ENCODE measurements at places on chromosomes 6 and 20. TPM values are rescaled to one million over a fixed set of nuclear protein-coding genes. Genes with fewer than 3 reads are reported as not detected.
A peak's percentile ranks its signal among the peaks of the same experiment; 100 is the strongest.

- no peak for DNase-seq
Observed at GRCh38 chr6:21887231-21888185, 294.0 kb downstream of the SOX4 start.

DNA sequence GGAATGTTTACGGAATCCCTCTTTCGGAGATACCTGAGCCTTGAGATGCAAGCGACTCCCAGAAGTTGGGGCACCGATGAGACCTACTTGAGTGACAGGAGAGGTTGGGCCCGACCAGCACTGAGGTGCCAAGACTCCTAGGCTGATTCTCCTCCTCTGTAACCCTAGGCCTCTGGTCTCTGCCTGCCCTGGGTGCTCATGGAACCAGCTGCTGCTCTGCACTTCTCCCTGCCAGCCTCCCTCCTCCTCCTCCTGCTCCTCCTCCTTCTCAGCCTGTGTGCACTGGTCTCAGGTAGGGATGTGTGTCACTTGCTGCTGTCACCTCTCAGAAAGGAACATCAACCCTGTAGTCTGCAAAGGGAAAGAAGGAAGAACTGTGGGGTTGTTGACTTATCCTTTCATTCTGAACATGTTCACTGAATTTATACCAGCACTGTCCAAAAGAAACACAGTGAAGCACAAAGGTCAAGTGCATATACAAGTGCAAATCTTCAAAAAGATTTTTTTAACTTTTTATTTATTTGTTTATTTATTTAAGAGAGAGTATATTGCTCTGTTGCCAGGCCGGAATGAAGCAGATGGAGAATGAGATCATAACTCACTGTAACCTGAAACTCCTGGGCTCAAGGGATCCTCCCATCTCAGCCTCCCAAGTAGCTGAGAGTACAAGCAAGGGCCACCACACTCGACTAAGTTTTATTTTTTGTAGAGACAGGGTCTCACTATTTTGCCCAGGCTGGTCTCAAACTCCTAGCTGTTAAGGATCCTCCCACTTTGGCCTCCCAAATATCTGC lies 913 bp downstream of the BTN2A2 start:
- DNase-seq, result no peak

GRCh38 chr6:157613011-157613522 lies 210.0 kb upstream of the SNX9 start:
- DNase-seq, result no peak

GRCh38 chr20:64072498-64073063 lies 6.7 kb downstream of the RGS19 start:
- no peak for DNase-seq

DNA sequence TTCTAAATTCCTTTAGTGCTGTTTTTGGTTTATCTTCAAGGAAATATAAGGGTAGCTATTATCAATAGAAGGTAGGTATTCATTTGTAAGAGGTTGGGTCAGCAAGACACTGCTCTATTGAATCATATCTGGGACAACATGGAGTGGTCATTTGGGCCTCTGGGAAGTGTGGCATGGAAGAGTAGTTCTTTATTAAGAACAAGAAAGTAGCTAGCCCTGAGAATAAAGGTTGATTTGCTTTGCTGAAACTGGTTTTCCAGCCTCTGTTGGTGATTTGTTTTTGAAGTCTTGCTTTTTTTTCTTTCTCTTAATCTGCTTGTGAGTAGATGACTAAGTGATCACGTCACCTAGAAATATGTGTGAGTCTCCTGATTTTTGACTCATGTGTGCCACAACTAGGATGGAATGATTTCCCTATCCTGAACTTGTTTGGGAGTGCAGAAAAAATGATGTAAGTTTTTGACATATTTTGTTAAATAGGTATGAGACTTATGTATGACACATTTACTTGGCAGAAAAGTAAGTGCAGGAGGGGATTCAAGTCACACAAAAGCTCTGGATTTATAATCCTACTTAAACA lies 381.8 kb downstream of the CENPW start:
- no peak for DNase-seq

- no peak for DNase-seq
Observed at GRCh38 chr20:48744515-48744914, 83.3 kb downstream of the PREX1 start.

- DNase-seq, result peak; percentile 67
Observed at GRCh38 chr6:26044140-26045064, 42.8 kb upstream of the HFE start.

DNA sequence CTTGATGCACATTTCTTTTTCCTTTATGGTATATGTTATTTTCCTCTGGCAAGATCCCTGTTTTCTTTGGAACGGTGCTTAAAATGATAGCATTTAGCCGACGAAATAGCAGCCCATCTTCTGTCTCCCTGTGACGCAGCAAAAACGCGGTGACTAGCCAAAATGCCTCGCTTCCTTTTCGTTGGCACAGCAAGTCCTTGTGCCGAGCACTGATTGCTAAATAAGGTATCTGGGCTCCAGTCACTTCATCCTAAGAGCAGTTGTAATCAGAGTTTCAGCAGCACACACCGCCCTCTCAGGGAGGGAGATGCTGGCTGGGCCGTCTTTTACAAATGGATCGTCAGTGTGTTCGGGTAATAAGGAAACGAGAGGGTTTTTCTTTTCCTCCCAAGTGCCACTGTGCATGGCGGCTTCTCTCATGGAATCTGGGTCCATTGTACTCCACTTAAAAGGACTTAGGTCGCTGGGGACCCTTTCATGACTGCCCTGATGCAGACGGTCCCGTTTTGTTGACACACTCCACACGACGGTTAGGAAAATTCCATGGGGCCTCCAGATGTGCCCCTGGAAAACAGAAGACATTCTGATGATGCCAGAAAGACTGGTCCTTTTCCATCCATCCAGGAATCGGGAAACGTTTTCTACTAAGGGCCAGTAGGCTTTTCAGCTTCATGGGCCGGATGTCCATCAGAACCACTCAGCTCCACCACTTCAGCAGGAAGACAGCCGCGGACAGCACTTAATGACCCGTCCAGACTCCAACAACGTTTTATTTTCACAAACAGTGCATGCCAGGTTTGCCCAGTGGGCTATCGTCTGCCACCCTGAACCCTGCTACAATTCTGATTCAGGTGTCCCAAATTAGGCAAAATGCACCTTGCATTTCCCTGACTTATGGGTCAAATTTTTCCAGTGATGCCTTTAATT lies 185.5 kb downstream of the CDH4 start:
- DNase-seq, result no peak

DNA sequence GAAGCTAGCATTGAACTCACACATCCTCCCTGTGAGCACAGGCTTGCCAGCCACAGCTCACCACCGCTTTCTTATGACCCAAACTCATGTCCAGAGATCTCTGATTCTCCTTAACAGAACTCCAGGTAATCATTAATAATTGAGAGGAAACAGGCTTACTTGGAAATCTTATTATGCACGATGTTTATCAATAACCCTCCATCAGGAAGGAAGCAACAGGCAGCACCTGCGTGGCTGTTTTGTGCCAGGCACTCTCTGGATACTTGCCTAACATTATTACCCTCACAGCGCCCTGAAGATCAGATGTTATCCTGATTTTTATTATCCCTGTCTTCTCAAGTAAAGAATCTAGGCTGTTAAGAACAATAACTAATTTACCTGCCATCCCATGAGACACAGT lies 306.6 kb downstream of the PRKN start:
- no peak for DNase-seq

GRCh38 chr6:137332637-137333280 lies 113.6 kb upstream of the IFNGR1 start:
- DNase-seq, result no peak

GRCh38 chr6:106511288-106512047 lies 117.8 kb downstream of the RTN4IP1 start:
- DNase-seq, result peak; percentile 29

DNA sequence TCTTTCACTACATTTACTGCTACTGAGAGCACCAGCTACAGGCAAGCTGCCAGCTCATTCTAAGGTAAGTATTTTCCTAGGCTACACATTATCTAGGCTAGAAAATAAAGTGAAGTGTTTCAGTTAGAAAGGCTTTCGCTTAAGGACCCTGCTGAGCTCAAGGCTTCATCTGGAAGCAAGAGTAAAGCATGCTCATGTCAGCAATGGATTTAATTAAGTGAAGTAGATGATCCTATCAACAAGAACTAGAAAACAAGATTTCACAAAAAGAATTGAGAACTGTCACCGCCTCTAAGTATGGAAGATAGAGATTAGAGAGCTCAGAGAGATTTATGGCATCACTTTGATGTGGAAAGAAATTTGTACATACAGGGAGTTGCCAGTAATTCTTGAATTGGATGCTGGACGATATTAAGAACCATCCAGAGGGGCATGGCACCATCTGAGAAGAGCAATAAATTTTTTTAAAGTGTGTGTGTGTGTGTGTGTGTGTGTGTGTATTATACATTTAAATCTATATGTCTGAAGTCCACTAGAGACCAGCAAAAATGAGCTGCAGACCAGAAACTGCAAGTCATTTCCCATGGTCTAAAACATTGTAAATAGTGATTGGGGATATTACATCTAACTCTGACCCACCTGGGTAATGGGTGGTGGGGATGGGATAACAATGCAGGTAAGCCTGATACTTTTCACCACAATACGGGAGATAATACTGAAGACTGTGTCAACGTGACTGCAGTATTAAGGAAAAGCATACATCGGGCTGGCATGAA lies 105.2 kb upstream of the MAP7 start:
- no peak for DNase-seq

DNA sequence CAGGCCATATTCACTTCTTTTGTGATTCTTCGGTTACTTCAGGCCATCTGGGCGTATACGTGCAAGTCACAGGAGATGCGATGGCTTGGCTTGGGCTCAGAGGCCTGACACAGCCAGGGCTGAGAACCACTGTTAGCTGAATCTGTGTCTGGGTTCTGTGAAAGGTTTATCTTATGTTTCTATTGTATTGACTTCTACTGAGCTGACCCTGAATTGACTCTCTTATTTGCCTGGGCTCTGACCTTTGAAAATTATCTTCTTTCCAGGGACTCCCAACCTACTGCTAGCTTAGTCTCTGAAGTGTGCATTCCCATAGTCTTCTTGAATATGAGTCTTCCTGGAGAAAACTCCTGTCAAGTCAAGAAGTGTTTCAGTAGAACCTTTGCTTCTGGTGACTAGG lies 226.4 kb upstream of the SOX4 start:
- no peak for DNase-seq

DNA sequence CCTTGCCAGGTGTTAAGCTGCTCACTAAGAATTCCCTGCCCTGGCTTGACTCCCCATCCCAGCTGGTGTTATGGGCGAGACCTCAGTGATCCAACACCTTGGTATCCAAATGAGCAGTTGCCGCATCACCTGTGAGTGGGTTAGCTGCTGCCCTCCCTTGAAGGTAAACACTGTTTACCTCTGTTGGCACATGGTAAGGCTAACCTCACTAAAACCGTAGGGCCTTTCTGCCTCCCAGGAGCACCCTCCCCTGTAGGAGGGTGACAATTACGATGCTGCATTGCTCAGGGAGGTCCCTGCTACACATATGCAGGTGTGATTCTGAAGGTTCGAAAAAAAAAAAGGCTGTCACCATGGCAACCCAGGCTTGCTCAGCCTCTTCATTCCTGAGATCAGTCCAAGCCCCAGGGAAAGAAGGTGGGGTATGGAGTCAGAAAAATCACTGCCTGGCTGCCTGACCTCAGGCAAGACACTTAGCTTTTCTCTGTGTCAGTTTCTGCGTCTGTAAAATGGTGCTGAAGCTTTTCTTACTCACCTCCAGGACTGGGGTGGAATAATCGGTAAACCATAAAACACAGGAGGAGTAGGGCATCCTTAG lies 19.5 kb downstream of the PNPLA1 start:
- DNase-seq, result no peak

DNA sequence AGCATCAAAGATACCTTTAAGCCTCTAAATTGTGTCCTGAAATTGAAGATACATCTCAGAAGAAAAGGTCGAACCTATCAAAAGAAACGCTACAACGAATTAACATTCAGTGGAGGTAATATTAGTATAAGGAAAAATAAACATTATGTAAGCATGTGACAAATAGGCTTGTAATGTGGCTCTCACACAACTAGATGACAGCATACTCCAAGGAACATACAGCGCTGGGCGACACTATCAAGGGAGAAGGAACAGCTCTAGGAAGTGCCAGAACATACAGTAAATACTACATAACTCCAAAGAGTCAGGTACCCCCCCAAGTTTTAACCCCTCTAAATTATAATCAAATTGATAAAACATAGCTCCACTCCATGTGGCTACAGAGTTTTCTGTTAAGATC lies 103.5 kb downstream of the LAMP5 start:
- DNase-seq, result no peak

DNA sequence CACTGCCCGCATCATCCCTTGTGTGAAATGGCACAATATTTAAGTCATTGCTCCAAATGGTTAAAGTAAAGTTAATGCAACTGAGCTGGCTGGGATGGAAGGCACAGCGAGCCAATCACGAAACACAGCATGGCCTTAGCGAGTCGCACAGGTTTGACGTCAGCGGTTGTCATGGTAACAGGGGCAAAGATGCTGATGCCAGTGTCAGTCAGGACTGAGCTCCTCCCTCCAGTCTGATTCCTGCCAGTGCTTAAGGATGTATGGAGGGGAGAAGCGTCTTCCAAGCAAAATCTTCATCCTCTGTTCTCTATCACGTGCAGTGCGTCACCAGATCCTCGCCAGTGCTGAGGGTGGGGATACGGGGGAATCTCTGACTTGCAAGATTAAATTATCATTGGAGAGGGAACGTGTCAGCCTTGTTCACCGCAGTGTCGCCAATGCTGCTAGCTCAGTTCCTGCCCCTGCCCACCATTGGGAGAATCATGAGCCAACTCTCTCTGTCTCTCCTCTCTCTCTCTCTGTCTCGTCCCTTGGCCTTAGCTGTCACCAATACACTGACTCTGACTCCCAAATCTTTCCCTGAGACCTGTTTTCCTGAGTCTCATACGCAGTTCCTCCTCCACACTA lies 24.5 kb downstream of the TSPYL4 start:
- DNase-seq, result no peak

- DNase-seq, result no peak
Observed at GRCh38 chr20:50226093-50226974, 35.7 kb downstream of the CEBPB start.

DNA sequence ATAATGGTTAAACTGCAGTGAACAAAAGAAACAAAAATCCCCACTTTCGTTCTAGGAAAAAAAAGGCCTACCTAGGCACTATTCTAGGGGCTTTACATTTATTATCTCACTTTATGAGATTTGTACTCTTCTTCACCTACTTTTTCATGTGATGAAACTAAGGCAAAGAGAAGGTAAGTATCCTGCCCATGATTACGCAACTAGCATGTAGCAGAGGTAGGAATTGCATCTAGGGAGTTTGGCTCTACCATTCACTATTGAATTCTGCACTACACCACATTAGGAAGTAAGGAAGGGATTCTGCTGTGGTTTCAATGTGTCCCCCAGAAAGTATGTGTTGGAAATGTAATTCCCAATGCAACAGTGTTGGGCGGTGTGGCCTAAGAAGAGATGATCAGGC lies 11.4 kb upstream of the C6orf141 start:
- no peak for DNase-seq

- peak; percentile 4 for DNase-seq
Observed at GRCh38 chr6:125099211-125100073, 54.1 kb upstream of the TPD52L1 start.

Gene TINAG
- not detected for total RNA-seq

Gene REPS1
- total RNA-seq, result 46.2 TPM

Gene SAMD3
- total RNA-seq, result 38.5 TPM

Gene HLA-DQA1
- 10.8 TPM for total RNA-seq

Gene LY6G6F
- not detected for total RNA-seq

Gene ENPP4
- total RNA-seq, result 6.3 TPM

Gene ENPP5
- 0.95 TPM for total RNA-seq

Gene DUSP15
- not detected for total RNA-seq

Measured in T-cell (primary cell).